ENCODE measurements at places on chromosomes 6 and 20.
A peak's percentile ranks its signal among the peaks of the same experiment; 100 is the strongest.

GRCh38 chr6:117446861-117447260 lies 21.1 kb upstream of the ROS1 start:
- peak overlapping the region; percentile 11 for H3K27ac ChIP-seq
- no peak overlapping the region for H3K4me3 ChIP-seq
- peaks cover 10% of the 10 kb centered on the region for H3K36me3 ChIP-seq
- H3K4me1 ChIP-seq: peaks cover 84% of the 10 kb centered on the region

GRCh38 chr6:154579046-154579445 lies 68.6 kb upstream of the CNKSR3 start:
- H3K4me1 ChIP-seq: no peaks in the 10 kb centered on the region
- peaks cover 10% of the 10 kb centered on the region for H3K27me3 ChIP-seq
- no peak overlapping the region for H3K4me3 ChIP-seq
- no peaks in the 10 kb centered on the region for H3K36me3 ChIP-seq

GRCh38 chr6:168332020-168332419 lies 12.4 kb upstream of the DACT2 start:
- no peaks in the 10 kb centered on the region for H3K4me1 ChIP-seq
- H3K27ac ChIP-seq: no peak overlapping the region
- no peak overlapping the region for H3K4me3 ChIP-seq
- no peak for DNase-seq
- peaks cover 2% of the 10 kb centered on the region for H3K27me3 ChIP-seq

DNA sequence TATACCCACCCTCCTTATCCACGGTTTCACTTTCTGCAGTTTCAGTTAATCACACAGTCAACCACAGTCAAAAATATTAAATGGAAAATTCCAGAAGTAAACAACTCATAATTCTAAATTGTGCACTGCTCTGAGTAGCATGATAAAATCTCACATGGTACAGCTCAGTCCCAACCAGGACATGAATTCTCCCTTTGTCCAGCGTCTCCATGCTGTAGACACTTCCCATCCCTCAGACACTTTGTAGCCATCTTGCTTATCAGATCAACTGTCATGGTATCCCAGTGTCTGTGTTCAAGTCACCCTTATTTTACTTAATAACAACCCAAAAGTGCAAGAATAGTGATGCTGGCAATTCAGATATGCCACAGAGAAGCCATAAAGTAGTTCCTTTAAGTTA lies 94.7 kb downstream of the PDE10A start:
- H3K27me3 ChIP-seq: no peaks in the 10 kb centered on the region
- DNase-seq: no peak
- H3K27ac ChIP-seq: no peak overlapping the region
- no peak overlapping the region for H3K4me3 ChIP-seq
- no peaks in the 10 kb centered on the region for H3K4me1 ChIP-seq

DNA sequence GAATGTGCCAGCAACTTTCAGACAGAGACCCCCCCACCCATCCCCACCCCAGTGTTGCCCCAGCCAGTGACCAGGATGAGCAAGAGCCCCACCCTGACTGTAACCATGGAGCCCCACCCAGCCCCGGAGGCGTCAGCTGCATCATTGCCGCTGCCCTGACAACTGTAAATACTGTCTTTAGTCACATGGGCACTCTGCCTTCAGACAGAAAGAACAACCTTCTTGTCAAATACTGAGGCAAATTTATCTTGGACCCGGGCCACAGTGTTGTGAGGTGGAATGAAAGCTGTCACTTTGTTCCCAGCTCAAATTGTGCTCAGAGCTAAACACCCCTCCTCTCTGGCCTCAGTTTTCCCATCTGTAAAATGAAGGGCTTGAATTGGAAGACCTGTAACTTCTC lies 23.7 kb downstream of the MOCS3 start:
- peak; percentile 72 for DNase-seq
- no peaks in the 10 kb centered on the region for H3K36me3 ChIP-seq
- peak overlapping the region; percentile 81 for H3K27ac ChIP-seq
- H3K4me3 ChIP-seq: no peak overlapping the region
